ENCODE measurements at places on chromosomes 16 and 17.

DNA sequence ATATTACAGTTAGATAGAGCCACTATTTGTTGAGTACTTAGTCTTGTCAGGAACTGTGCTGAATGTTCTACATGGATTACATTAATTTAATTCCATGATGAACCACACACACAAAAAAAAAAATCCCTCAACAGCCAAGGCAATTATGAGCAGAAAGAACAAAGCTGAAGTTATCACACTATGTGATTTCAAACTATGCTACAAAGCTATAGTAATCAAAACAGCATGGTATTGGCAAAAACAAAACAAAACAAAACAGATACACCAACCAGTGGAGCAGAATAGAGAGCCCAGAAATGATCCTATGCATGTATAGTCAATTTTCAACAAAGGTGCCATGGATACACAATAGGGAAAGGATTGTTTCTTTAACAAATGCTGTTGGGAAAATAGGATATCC is 8.1 kb upstream of the ERCC4 start:
- DNase-seq: no peak

DNA sequence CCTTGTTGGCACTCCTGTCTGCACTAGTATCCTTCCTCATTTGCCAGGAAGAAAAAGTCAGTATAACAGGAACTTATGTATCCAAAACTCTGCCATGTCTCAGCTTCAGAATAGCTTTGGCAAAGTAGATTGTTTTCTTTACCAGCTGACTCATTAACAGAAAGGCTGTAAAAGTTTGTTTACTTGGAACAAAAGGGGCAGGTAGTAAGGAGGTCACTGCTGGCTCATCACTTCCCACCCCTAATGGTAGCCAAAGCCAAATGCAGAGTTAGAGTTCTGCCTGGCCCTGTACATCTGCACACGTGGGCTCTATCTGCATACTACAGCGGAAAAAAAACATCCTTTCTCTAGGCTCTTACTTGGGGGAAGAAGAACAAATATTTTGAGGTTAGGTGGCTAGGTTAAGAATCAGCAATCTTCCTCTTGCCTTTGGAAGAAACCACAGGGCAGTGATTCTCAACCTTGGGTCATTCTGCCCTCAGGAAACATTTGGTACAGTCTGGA is 90.9 kb upstream of the BCAR1 start:
- no peak for DNase-seq

GRCh38 chr16:74202009-74202408 is 94.6 kb upstream of the PSMD7 start:
- DNase-seq: no peak

GRCh38 chr17:83067071-83067717 is 12.2 kb upstream of the METRNL start:
- no peak for DNase-seq

GRCh38 chr16:75550211-75550662 is 5.8 kb downstream of the TMEM231 start:
- DNase-seq: no peak

- no peak for DNase-seq
Measured at GRCh38 chr17:78923660-78924453, 1.3 kb downstream of the TIMP2 start.

DNA sequence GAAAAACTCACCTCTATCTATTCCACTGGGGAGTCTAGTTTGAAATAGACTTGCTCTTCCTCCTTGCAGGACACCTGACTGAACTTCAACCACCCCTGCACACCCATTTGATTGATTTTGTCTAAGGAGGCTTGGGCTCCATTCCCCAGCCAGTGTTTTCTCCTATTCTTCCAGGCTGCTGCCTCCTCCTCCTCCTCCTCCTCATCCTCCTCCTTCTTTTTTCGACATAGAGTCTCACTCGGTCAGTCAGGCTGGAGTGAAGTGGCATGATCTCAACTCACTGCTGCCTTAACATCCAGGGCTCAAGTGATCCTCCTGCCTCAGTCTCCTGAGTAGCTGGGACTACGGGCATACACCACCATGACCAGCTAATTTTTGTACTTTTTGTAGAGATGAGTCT is 1.8 kb upstream of the DLX4 start:
- DNase-seq: no peak

DNA sequence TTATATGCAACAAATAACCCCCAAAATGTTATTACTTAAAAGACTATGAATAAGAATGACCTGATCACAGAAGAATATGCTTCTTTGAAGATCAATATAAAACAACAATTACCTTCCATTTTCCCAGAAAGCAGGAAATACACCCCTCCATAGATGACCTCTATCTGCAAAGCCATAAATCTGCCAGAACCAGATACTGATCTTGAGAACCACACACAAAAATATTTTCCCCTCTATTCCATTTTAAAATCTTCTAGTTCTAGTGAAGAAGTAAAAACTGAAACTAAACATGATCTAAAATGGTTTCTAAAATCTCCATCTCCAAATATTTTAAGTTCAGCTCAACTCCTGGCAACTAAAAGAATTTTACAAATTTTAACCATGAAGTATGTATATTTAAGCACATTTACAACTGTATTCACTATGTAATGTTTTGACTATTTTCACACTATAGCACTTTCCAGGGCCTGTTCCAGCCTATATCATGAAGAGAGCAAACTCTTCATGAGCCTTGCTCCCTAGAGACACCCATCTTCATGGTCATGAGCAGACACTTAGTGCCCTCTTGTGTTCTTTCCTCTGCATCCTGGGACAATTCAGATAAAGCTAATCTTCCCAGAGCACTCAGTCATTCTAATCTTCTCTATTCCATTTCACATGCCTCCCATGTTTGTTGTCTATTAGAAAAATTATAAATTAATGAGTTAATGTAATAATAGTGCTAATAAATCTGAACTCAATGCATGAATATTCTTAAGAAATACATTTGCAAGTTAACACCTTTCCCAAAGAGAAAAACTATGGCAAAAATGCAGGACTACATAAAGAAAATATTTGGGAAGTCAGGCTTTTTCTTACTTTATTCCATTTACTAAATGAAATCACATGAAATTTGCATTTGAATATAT is 87.0 kb downstream of the HELZ start:
- no peak for DNase-seq

GRCh38 chr16:66275775-66276428 is 90.6 kb upstream of the CDH5 start:
- no peak for DNase-seq

DNA sequence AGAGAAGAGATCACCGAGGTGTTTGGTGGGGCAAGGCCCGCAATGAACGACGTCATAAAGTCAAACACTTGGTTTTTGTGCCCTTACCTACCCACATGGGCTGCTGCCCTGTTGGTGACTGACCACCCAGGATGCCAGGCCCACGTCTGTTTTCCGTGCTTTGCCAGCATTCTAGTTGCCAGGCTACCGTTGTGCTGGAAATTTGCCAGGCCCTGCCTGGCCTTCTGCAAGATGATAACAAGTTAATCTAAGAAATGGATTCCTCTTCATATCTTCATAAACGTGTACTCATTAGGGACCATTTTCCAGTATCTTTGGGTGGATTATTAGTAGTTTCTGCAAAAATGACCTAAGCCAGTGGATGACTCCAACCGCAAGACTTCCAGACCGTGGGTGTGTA is 35.4 kb downstream of the SLC6A4 start:
- DNase-seq: no peak
